ENCODE measurements at places on chromosomes 16 and 17.
A peak's percentile ranks its signal among the peaks of the same experiment; 100 is the strongest.

DNA sequence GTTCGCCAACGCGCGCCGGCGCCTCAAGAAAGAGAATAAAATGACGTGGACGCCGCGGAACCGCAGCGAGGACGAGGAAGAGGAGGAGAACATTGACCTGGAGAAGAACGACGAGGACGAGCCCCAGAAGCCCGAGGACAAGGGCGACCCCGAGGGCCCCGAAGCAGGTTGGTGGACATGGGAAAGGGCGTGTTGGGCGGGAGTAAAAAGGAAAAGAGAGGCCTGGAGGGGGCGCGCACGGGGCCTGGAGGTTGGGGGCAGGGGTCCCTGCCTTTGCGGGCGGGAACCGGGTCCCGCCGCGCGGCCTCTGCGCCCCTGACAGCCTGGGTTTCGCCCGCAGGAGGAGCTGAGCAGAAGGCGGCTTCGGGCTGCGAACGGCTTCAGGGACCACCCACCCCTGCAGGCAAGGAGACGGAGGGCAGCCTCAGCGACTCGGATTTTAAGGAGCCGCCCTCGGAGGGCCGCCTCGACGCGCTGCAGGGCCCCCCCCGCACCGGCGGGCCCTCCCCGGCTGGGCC, 2.1 kb downstream of the IRX5 start:
- no peak for DNase-seq

GRCh38 chr16:50523710-50524109, 24.5 kb upstream of the NKD1 start:
- DNase-seq = no peak

- no peak for DNase-seq
These were observed 30.0 kb downstream of the APPBP2 start for GRCh38 chr17:60496041-60496440.

DNA sequence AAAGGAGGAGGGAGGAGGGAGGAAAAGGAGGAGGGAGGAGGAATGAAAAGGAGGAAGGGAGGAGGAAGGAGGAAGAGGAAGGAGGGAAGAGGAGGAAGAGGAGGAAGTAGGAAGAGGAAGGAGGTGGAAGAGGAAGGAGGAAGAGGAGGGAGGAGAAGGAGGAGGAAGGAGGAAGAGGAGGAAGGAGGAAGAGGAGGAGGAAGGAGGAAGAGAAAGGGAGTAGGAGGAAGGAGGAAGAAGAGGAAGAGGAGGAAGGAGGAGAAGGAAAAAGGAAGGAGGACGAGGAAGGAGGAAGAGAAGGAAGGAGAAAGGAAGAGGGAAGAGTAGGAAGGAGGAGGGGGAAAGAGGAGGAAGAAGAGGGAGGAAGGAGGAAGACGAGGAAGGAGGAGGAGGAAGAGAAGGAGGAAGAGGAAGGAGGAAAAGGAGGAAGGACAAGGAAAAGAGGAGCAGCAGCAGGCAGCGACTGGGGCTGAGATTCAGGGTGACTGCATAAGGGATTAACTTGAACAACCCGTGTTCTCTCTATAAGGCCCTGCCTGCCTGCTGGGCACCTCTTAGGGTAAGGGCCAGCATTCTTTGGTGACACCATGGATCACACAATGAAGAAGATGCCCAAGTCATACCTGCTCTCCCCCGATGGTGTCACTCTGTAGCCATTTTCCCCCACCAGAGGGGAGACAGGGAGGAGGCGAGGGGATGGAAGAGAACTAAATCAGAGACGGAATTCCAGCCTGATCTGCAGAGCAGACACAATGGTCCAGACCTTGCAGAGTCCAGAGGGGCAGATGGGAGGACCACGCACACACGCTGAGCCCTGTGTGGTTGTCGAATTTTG, 1.4 kb upstream of the IL34 start:
- no peak for DNase-seq

DNA sequence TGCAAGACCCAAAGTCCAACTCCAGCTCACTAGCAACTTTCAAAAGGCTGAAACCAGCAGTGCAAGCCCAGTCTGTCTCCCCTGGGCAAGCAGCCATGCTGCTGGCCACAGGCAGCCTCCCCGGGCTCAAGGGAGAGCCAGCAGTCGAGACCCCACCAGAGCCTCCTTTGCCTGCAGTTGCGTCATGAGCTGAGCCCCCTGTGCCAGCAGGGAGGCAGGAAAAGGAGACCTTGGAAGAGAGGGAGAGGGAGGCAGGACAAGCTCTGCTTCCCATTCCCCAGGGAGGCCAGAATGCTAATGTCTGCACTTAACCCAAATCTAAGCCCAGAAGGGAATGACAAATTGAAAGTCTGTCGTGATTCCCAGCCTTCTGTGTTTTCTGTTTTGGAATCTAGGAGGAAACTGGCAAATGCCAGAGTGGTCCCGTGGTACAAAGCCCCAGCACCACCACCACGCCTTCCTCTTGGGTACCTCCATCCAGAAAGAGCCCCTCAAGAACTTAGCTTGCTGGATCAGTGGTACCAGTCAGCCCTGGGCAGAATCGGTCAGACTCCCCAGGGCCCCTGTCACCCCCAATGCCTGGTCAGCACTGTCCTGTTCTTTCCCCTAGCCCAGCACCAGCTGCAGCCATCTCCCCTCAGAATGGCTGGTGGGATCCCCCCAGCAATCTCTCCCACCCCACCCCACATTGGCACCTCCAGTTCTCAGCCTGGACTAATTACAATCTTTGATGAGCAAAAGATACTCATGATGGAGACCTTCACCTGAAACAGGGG, 99.3 kb upstream of the TNRC6C start:
- no peak for DNase-seq

DNA sequence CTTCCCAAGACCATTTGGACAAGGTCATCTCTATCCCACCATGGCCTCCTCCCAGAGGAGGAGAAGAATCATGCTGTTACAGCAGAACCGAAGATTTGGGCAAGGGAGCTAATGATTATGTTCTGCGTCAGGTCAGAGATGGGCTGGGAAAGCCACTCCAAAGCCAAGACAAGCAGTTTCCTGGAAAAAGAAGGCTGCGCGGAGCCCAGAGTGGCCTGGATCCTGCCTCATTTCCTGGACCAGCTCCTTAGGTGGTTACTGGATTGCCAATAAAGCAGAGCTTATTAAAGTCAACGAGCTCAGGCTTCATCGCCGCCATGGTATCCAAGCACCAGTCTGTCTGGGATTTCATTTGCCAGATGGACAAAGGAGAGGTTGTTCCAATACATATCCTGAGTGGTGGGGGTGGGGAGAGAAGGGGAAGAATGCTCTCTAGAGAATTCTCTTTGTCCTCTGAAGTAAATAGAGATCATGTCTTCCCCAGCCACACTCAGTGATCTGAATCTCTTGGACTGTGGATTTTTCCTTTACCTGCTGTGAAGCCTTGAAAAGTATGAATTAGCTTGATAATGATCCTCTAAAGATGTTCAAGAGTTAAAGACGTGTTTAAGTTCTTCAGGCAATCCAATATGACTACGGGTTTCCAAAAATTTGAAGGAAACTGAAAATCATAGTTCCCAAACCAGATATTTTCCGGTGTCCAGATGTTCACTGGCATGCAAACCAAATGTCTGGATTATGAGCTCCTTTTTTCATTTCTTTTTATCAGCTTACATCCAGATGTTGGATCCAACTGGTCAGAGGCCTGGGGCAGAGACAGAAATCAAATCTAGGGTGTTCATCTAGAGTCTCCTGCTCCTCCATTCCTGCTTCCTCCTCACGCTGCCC, 17.7 kb downstream of the PRAC1 start:
- DNase-seq = no peak

GRCh38 chr17:18986541-18987229, 17.9 kb downstream of the FAM83G start:
- no peak for DNase-seq

DNA sequence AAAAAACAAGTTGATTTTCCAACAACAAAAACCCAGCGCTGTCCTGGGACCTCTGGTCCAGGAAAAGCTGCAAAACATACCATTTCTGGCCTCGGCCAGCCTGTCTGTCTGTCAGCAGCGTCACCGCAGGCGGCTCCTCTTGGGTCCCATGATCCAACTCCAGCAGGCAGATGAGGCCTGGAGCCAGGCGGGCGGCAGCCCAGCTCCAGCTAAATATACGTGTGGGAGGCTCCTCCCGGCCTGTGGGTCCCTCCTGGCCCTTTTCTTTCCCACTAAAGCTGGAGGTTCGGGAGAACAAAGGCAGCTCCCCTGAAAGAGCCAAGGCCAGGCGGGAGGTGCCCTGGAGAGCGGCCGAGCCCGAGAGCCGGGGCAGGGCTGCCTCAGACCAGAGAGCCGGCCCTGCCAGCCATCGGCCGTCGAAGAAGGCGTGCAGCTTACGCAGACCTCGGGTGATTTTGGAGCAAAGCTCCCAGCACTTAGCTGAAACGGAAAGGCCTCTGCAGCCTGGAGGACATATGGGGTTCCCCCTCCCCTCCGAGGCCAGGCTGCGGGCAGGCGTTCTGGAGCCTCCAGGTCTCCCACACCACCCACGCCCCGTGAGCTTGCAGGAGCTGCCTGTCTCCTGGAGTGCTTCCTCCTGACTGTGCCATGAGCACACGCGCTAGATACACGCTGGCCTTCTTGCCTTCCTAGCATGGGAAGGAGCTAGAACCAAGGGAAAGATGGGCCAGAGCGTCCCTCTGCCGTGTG, 19.9 kb upstream of the JPH3 start:
- DNase-seq = peak; percentile 78

DNA sequence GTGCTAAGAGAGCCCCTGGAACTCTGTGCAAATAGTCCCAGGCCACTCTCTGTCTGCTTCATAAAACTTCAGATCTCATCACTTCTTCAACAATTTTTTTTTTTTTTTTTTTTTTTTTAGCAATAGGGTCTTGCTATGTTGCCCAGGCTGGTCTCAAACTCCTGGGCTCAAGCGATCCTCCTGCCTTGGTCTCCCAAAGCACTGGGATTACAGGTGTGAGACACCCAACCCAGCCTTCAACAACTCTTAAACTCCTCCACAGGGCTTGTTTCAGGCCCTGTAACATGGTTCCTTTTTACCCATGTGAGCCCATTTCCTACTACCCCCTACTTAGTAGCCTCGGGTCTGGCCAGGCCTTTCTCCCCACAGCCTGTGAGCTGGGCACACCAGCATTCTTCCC, 39.3 kb upstream of the ICAM2 start:
- DNase-seq = no peak

GRCh38 chr17:683499-684254, 31.0 kb downstream of the VPS53 start:
- DNase-seq = peak; percentile 18

DNA sequence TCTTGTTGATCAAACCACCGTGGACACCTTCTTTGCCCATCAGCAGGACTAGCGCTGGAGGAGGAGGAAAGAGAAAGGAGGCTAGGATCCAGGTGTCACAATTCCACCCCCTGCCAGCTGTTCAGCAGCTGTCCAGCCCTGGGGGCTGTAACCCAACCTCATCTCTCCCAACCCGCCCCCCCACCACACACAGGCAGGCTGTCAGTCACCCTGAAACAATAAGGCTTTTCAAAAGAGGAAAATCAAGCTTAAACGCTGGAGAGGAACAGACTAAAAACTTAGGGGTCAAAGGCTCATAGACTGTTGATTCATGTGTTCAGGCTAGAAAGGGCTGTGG, 2.4 kb downstream of the PFN1 start:
- no peak for DNase-seq

- no peak for DNase-seq
These were observed 62.7 kb downstream of the HLF start for GRCh38 chr17:55327225-55328088.

DNA sequence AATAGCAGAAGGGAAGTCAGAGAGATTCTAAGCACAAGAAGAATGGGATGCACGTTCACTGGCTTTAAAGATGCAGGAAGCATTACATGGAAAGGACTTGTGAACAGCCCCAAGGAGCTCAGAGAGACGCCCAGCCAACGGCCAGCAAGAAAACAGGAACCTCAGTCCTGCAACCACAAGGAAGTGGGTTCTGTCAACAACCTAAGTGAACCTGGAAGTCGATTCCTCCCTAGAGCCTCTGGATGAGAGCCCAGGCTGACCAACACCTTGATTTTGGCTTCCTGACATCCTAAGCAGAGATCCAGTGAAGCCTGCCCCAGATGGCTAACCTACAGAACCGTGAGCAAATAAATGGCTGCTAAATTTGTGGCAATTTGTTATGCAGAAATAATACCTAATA, 24.5 kb downstream of the GPR142 start:
- DNase-seq = no peak

DNA sequence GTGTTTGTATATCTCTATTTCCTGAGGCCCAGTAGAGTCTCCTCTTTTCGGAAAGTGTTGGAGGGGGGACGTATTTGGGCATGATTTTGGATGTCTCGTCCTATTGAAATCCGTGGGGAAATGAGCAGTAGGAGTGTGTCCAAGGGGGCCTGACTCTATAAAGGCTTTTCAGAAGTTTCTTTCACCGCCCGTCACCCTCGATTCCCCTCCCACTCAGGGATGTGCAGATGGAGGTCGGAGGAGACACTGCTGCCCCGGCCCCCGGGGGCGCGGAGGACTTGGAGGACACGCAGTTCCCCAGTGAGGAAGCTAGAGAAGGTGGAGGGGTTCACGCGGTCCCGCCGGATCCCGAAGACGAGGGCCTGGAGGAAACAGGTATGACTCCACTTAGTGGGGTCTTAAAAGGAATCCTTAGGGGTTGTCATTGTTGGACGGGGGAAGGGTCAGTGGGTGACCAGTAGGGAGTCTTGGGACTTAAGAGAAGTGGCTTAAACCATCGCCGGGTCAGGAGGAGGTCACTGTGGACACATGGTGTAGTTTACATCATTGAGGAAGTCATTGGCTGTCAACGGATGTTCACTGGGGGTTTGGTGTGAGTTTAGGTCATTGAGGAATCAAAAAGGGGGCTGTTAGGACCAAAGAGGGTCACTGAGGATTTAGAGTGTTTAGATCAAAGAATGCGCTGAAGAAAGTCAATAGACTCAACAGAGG, 424 bp downstream of the MON1B start:
- DNase-seq = no peak

GRCh38 chr17:14918540-14918939, 346.6 kb downstream of the PMP22 start:
- peak; percentile 56 for DNase-seq

GRCh38 chr16:54512467-54512995, 225.9 kb upstream of the IRX3 start:
- DNase-seq = no peak

DNA sequence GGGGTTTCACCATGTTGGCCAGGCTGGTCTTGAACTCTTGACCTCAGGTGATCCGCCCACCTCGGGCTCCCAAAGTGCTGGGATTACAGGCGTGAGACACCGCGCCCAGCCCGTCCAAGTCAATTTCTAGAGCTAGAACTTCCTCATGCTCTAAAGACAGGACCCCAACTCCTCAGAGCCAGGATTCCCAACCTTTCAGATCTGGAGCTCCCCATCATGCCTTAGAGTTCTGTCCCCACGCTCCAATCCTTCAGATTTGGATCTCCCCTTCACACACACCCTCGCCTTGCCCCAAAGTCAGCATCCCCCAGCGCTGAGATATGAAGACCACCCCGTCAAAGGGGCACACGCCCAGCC, 448 bp downstream of the KCTD19 start:
- no peak for DNase-seq

All from brain microvascular endothelial cell (primary cell).